Astrocyte (in vitro differentiated cells and primary cell): ENCODE measurements at places on chromosomes 1 and 21.

- DNase-seq, result no peak
Observed at GRCh38 chr21:27021801-27022200, 54.9 kb upstream of the ADAMTS5 start.

DNA sequence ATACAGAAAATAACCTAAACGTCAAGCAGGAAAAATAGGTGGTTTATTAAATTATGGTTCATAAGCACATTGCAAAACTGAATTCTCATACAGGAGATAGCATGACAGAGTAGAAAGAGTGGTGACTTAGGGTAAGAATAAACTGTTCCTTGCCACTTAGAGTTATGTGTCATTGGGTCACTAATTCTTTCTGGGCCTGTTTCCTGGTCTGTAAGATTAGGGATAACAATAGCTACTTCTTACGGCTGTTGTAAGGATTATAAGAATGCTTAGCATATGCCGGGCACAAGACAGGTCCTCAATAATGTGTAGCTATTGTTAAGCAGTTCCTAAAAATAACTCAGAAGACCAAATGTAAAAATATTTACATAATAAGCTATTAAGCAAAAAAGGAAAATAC lies 24.2 kb downstream of the SNRNP40 start:
- no peak for DNase-seq

GRCh38 chr1:24888971-24889676 lies 41.0 kb downstream of the RUNX3 start:
- peak; percentile 62 for DNase-seq

GRCh38 chr1:117636637-117637425 lies 31.0 kb downstream of the TENT5C start:
- DNase-seq, result no peak

DNA sequence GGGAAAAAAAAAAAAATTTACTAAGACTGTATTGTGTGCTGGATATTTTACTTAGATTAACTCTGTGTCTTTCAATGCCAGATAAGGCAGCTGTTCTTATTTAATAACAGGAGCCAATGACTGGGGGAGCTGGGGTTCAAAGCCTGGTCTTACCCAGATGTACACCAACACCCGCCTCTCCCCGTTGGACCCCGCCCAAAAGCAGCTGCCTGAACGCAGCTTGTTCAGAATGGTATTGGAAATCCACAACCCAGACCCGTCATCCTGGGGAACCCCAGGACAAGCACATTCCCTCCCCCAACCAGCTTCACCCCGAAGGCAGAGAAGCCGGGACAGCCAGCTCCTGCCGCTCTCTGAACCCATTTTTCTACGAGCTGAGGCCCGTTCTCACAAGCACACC lies 113.6 kb upstream of the TMPRSS2 start:
- DNase-seq, result no peak

DNA sequence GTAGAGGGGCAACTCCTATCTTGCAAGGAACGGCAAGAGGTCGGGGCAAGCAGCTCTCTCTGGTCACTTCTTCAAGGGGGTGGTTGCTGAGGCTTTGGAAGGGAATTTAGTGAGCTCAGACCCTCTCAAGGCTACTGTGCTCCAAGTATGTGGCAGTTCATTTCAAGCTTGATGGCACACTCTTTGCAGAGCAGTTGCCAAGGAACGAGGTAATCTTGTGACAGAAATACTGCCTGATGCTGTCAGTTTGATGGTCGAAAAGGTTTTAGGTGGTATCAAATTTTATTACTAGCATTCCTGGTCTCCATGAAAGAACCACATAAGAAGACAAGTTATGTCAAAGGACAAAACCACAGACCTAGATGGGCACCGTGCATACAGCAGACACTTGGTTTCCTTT lies 13.1 kb downstream of the CFAP298 start:
- DNase-seq, result no peak

GRCh38 chr1:62689524-62689923 lies 1.3 kb upstream of the DOCK7 start:
- peak; percentile 73 for DNase-seq

DNA sequence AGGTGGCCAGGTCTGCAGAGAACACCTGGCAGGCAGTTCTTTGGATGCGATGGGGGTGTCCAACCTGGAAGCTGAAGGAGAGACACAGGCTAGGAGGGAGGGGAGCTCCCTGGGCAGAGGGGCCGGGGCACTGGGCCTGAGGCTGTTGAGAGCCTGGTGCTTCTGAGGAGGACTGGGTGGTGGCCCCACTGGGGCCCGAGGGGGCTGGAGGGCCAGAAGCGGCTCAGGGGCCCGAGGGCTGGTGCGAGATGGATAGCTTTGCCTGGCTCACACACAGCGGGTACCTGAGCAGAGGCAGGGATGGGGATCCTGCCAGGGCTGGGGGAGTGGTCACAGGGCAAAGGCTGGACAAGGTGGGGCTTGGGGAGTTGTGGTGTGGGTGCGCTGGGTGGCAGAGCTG lies 37.2 kb downstream of the PRDM16 start:
- no peak for DNase-seq

GRCh38 chr21:19842601-19843000 lies 1155.6 kb upstream of the NCAM2 start:
- DNase-seq, result no peak

- no peak for DNase-seq
Observed at GRCh38 chr1:21937034-21937371, at the start of gene HSPG2. Gene HSPG2, minus strand, starts transcription at chr1:21937310. Its CDS starts 93 bp downstream, at chr1:21937217.

GRCh38 chr1:149931212-149931790 lies 3.7 kb upstream of the SF3B4 start:
- DNase-seq, result no peak

- no peak for DNase-seq
Observed at GRCh38 chr1:118381197-118381869, 196.3 kb upstream of the SPAG17 start.

DNA sequence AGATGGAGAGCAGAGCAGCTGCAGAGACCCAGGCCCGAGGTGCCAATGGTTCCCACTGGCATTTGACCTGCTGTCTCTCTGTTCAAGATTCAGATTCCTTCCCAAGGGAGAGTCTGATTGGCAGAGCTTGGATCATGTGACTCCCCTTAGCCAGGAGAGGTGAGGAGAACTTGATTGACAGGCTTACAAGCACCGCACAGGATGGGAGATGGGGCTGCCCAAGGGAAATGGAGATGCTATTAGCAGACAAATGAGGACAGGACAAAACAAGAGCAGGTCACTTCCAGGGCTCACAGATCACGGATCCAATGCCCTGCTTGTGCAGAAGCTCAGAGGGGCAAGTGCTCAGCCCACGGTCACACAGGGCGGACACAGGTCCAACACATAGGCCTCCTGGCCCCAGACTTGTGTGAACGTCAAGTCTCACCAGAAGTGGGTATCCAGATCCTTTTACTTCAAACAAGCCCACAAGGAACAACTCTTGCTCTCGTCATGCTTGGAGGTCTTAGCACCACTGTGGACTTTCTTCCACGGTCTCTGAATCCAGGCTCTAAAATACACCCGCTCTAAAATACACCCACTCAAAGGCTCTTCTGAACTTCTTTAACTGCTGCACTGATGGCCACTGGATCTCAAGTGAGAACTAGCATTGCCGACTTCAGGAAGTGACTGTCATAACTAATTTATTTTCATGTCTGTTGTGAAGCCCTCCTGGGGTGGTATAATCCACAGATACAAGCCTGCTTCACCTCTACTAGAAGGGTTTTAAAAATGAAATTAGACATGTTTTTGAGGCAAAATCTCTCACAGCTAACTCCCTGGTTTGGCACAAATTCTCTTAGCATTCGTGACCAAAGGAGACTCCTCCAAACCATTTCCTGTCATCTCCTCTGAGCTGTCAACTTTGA lies 274.9 kb downstream of the RRAGC start:
- DNase-seq, result no peak

DNA sequence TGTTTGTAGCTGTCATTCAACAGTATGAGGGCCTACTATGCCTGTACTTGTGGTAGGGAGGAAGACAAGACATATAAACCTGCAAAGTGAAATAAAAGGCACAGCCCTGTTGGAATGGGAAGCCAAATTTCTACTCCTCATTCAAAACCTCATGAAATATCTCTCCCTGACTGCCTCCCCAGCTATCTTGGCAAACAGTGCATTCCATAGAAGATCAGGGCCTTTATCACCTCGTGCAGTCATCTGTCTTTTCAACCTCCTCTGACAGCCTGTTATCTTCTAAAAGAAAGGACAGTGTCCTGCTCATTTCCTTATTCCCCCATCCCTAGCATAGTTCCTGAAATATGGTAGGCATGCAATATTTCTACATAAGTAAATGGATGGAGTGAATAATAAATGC lies 71.0 kb downstream of the SH3GLB1 start:
- no peak for DNase-seq

DNA sequence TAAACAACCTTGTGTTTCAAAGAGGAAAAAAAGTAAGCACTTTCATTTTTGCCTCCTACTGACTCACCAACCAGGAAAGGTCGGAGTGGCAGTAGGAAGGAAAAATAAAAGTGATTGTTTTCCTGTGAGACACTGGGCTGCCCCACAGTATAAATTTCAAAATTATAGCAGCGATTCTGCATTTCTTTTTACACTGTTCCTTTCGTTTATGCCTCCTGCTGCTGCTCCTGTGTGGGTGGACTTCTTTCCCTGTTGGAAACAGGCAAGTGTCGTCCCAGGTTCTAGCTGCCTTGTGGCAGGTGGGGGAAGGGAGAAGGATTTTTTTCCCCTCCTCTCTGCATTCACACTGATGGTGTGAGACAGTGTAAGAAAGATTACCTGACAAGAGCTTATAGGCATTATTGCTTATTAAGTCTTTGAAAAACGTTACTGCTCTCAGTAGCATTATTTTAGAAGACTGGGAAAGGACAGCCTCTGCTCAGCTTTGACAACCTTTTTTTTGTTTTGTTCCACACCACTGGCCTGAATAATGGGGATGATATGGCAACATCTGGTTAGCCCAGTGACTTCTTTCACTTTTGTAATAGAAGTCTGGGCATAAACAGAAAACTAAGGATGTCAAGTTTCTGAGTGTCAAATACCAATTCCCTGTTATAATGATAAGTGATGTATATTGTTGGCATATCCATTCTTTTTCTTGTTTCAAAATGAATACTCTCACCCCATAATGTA lies 77.9 kb downstream of the NEK7 start:
- DNase-seq, result peak; percentile 45

DNA sequence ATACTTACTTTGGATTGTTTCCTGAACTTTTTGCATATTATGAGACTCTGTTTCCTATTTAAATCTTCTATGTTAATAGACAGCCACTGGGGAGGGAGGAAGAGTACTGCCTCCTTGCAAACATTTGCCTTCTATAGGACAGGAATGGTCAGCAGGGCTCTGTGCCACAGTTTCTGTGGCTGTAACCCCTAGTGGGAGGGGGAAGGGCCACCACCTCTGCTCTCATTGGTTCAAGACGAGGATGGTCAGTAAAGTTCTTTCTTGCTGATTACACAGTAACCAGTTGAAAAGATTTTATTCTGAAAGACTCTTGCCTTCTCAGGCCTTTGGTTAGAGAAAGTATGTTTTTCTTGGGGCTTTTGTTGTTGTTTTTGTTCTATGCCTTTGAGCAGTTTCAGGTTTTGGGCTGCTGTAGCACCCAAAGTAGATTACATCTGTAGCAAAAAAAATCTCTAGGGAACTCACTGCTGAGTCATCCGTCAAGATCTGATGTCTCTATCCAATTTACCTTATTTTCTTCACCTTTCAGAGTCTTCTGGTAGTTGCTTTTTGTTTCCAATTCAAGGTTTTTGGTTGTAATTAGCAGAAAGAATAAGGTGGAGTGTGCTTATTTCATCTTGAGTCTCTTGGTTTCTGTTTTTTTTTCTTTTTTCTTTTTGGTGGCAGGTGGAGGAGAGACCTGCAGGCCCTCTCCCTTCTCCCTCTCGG lies 23.1 kb downstream of the SLC35A3 start:
- DNase-seq, result no peak

GRCh38 chr1:231629132-231629531 lies 2.5 kb downstream of the DISC1 start:
- DNase-seq, result no peak

DNA sequence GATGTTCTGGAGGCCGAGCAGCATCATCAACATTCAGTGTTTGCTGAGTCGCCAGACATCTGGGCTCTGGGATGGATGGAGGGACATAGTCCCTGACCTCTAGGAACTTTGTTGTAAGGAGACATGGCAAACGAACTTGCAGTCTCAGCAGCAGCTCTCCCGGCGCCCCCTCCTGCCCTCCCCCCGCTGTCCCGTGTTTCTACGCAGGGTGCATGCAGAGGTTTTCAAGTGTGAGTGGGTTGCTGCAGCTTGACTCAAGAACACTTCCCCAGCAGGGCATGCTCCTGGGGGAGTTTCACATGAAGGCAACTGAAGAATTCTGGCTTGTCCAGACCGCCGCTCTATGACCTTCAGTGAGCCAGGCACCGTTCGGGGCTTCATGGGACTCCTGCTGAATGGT lies 121.9 kb downstream of the CAMTA1 start:
- no peak for DNase-seq

DNA sequence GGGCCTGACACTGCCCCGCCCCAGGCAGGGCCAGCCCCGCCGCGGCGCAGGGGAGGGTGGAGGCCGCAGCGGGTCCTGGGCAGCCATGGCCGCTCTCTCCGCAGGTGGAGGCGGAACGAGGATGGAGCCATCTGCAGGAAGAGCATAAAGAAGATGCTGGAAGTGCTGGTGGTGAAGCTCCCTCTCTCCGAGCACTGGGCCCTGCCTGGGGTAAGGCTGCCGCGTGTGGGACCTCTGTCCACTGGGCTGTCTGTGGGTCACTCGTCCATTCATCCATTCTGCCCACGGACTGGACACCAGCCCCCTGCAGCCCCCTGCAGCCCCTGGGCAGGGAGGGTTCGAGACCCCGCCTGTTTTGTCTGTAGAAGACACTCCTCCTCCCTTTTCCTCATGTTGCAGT lies 18.4 kb upstream of the LRRC3 start:
- no peak for DNase-seq

- DNase-seq, result no peak
Observed at GRCh38 chr1:85546748-85547147, 33.8 kb upstream of the CCN1 start.

DNA sequence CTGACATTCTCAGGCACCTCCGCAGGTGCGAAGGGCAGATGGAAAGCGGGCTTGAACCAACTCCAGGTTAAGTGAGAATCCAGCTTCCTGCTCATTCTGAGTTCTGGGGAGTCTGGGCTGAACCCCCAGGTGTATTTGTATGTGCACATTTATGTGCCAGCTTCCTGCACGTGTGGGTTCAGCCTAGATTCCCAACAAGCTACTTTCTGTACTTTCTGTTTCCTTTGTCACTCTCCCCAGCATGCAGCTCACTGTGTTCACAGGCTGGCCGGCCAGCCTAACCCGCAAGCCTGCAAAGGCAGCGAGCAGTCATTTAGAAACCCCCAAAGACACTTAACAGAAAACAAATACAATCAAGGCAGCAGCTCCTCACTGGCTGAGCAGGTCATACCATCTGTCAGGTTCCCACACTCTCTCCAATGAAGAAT lies 1.3 kb upstream of the IL19 start:
- DNase-seq, result no peak

- DNase-seq, result no peak
Observed at GRCh38 chr21:45848805-45849204, 132.8 kb upstream of the COL6A1 start.
